ENCODE measurements at places on chromosomes 3 and 15.

DNA sequence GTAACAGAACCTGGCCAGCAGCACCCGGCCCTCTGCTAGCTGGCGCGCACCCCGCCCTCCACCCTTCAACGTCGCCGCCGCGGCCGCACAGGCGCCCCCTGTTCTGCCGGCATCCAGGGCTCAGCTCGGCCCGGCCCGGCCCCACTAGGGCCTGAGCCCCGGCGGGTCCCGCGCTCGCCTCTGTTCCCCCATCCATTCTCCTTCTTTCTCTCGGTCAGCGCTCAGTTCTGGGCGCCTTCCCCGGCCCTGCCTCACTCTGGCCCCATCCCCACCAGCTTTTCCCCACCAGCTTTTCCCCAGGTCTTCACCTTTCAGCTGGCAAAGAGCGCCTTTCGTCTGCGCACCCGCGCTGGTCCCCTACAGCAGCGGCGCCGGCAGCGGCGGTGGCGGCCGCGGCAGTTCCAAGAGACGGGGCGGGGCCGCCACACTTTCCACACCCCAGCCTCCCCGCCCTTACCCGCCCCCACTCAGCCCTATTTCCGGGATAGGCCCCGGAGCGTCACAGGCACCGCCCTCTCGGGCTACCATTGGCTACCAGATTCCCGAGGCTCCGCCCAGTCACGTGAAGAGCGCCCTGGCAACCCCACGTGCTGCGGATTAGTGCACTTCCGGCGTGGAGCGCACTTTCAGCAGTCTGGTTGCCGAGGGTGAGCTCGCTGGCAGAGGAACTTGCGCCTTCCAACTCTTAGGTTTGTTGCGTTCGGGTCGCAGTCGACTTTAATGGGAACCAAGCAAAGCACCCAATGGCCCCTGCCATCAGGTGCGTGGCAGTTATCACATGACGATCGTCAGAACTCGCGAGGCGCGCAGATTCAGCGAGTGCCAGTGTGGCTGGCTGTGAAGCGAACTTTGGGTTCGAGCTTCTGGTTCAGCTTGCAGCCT lies at the start of gene EIF5A2:
EIF5A2 (minus strand) TSS at position 403 of the 882 bp plus-strand sequence. CDS start 831 bp downstream, outside the sequence.
- DNase-seq: peak; percentile 98

- DNase-seq: no peak
These were observed 243.6 kb downstream of the ATP8B4 start for GRCh38 chr15:49875392-49875791.

- DNase-seq: no peak
These were observed 31.1 kb downstream of the LSM3 start for GRCh38 chr3:14209581-14210289.

- DNase-seq: peak; percentile 46
These were observed 136.9 kb downstream of the FRMD5 start for GRCh38 chr15:44058126-44058525.

DNA sequence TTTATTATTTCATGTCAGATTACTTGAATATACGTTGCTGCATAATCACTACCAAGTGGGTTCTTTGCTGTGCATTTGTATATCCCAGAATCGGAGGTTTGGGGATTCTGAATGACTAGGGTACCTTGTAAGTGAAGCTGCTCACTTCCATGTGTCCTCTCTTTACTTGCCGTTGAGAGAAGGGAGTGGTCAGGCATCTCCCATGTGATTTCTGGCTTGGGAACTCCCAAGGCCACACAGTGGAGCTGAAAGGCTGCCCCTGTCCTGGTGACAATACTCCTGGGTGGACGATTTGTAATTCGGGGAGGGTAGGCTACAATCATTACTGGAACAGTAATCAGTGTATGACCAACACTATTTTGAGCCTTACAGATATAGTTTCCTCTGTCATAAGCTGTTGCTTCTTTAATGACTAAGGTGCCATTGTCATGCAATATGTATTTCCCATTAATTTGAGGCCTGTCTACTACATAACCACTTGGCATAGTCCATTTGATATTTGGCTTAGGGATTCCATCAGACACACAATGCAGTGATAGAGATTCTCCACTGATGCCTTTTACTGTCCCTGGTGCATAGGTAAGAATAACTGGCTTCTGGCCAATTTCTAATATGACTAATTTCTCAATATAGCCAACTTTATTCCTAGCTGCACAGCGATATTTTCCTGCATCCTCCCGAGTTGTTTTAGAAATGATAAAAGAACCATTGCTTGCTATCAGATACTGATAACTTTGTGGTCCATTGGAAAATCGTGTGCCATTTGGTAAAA lies 24.0 kb downstream of the IGSF10 start:
- no peak for DNase-seq
